ENCODE measurements at places on chromosomes 2 and 18. TPM values are rescaled to one million over a fixed set of nuclear protein-coding genes. Genes with fewer than 3 reads are reported as not detected.

GRCh38 chr2:239917125-239917956 is 107.8 kb downstream of the NDUFA10 start:
- DNase-seq: no peak

DNA sequence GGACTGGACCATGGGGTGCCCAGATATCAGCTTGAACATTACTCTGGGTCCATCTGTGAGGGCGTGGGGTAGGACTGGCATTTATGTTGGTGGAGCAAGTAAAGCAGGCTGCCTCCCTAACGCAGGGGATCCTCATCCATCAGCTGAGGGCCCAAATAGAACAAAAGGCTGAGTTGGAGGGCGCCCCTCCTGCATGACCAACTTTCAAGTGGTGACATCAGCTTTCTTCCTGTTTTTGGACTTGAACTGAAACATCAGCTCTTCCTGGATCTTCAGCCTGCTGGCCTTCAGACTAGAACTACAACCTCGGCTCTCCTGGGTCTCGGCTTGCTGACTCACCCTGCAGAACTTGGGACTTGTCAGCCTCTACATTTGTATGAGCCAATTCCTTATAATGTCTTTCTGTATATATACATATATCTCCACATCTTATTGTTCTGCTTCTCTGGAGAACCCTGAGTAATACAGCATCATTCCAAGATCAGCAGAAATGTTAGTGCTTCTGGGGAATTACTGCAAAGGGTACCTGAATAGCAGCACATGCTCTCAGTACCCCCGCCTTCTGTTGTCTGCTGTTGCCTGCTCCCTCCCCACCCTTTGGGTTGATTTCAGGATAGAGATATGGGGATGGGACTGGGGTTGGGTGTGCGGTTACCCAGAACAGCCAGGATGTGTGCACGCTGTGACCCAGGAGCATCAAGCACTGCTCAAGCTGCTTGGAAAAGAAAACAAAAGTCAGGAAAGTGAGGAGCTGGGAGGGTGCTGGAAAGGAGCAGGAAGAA is 20.0 kb downstream of the TMEM127 start:
- DNase-seq: no peak

- no peak for DNase-seq
These were observed 277.0 kb downstream of the ZNF521 start for GRCh38 chr18:25074925-25075324.

GRCh38 chr2:233386382-233387041 is 32.2 kb downstream of the DGKD start:
- peak; percentile 34 for DNase-seq

GRCh38 chr2:101176803-101177202 is 25.6 kb upstream of the TBC1D8 start:
- DNase-seq: no peak

DNA sequence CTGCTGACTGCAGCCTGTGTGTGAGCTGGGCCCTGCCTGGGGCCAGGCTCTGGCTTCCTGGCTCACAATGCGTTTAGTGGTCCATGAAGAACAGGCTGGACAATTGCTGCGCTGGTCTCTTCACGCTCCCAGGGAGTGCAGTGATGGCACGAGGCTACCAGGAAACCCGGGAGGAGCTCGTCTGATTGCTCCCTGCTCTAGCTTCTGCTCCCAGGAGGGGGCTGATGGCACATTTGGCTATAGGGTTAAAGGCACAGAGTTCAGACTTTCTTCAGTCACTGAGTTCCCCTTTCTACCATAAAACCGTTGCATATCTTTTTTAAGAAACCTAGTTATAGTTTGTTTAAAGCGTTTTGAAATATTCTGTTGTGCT is 60.1 kb downstream of the KCNF1 start:
- DNase-seq: no peak

The KIF5C gene
- 19.3 TPM for polyA plus RNA-seq

The CABLES1 gene
- 63.7 TPM for polyA plus RNA-seq

Data from right lung (tissue), 10 donors.